ENCODE measurements at places on chromosomes 3 and 15.

- no peak for DNase-seq
These were observed at the start of gene ATP13A4 for GRCh38 chr3:193554811-193555210. ATP13A4 (minus strand) TSS chr3:193554895; CDS start chr3:193554799, 96 bp downstream.

DNA sequence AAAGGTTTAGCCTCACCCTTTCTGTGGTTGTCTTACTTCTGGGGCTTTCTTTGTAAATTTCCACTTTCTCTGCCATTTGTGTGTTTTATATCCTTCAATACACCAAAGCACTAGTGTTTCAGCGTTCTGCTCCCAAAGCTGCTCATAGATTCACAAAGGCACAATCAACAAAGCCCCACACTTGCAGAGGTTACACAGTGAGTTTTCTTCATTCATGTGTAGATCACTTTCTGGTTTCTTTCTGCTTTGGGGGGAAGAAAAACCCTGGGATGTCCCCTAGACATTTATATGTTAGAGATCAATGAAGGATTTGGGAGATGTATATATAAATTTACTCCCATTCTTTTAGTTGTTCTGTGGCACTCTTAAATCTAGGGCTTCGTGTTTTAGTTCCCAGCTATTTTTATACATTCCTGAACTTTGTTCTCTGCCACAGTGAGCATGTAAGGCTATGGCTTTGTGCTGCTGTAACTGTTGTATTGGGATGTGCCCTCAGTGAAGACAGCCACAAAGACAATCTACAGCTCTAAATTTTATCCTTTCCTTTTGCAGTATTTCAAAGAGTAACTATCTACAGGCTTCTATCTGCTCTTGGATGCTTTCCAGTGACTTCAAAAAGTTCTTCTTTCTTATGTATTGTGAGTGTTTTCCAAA lies 636.5 kb downstream of the ZBBX start:
- DNase-seq, result no peak

DNA sequence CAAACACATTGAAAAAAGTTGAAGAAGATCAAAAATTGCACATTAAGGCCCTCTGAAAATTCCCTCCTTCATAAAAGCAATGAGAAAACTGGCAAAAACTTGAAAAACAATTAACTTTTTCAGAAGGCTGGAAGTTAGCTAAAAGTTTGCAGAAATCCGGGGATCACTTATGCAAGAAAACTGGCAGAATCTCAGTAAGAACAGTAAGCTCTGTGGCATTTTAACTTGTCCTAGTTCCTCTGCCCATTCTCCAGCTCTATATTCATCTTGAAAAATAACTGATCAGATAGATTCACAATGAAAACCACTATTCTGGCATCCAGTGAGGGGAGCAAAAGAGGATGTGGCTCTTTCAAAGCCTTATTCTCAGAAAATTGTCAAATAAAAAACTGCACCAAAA lies 566.8 kb downstream of the NTRK3 start:
- no peak for DNase-seq

DNA sequence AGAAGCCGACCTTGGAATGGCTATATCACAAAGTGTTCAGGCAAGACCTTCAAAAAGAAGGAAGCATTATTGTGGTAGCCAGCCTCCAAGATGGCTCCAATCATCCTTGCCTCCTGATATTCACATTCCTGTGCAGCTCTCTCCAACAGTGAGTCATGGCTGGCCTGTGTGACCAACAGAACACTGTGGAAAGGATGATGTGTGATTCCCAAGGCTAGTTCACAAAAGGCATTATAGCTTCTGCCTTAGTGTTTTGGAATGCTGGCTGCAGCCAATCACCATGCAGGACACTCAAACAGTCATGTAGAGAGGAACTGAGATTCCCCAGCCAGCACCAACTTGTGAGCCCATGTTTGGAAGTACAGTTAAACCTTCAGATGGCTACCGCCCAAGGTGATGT lies 102.6 kb downstream of the EFL1 start:
- no peak for DNase-seq

DNA sequence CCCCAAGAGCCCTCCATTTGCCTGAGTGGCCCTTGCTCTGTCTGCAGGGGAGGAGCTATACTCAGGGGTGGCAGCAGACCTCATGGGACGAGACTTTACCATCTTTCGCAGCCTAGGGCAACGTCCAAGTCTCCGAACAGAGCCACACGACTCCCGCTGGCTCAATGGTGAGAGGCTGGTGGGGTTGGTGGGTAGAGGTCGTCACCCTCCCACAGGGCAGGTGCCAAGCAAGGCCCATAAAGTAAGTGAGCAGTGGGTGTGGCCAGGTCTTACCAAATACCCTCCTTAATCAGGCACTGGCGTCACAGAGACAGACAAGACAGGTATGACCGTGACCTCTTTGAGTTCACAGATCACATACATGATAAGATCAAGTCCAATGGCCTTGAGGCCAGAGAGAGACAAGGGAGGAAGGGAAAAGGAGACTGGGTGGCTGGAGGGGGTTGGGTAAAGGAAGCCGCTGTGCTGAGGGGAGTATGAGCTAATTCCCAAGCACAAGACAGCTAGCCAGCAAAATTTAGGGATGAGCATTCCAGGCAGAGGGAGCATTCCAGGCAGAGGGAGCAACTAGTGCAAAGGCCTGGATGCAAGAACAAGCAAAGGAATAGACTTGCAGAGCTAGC lies 2.5 kb downstream of the SEMA3B start:
- DNase-seq, result no peak

- DNase-seq, result no peak
These were observed 11.4 kb downstream of the RSRC1 start for GRCh38 chr3:158121295-158121694.

DNA sequence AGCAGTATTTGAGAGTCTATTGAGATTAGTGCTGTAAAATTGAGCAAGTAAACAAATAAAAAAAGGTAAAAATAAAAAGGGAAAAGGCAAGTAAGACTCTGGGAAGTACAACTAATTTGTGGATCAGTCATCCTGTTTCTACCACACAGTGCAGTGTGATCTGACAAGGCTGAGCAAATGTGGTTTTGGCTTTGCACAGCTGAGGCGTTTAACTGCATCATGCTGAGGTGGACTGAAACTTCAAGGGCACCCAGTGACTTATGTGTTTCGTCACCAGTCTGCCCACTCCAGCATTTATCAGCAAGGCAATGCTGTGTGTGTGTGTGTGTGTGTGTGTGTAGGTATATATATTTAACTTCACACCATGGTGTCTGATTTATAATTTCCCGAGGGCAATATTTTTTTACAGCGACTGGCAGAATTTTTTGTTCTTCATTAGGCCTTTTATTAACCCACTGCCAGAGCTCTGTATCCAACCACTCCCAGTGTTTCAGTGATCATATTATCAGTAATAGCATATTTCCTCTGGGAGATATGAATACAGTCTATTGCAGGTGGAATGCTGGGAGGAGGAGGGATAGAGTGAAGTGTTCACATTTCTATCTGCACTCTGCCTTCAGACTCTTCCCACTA lies 131.5 kb upstream of the SATB1 start:
- DNase-seq, result no peak

- no peak for DNase-seq
These were observed 130.2 kb downstream of the CHSY1 start for GRCh38 chr15:101121511-101122090.

GRCh38 chr3:14946739-14947099 lies 664 bp upstream of the NR2C2 start:
- DNase-seq, result no peak

DNA sequence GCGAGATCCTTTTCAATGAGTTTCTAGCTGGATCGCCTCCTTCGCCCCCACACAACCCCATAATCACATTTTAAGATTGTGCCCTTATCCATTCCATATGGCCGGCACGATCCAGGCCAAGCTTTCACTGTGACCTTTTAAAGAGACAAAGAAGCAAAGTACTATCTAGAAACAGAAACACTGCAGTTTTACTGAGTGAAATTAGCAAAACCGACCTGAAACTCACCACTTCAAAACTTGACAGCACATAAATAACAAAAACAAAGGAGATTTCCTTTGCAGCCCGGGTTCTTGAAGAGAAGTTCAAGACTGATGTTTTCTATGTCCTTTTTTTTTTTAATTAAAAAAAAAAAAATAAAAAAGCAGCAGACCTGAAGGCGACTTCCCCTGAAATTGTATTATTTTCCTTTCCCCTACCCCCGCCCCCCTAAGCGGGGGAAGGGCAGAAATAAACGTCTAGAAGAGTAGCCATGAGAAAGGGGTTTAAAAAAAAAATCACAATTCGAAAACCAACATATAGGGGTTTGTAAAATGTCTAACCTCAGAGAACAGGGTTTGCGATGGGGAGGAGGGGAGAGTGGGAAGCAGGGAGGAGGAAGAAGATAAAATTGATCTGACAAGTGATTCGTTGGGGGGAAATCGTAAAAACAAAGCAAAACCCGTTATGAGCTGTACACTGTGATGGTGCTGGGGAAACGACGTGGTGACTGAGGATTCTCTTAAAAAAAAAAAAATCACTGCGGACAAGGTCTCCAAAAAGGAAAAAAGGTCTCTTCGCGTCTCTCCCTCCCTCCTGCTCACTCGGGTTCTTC lies 1.5 kb downstream of the SATB1 start:
- no peak for DNase-seq

- no peak for DNase-seq
These were observed at the start of gene GP5 for GRCh38 chr3:194399166-194399565. GP5 (minus strand) TSS chr3:194399266; CDS start chr3:194398282, 984 bp downstream.

- no peak for DNase-seq
These were observed 86.9 kb downstream of the NEO1 start for GRCh38 chr15:73139041-73139743.

GRCh38 chr3:31064021-31064420 lies 169.6 kb upstream of the GADL1 start:
- no peak for DNase-seq

DNA sequence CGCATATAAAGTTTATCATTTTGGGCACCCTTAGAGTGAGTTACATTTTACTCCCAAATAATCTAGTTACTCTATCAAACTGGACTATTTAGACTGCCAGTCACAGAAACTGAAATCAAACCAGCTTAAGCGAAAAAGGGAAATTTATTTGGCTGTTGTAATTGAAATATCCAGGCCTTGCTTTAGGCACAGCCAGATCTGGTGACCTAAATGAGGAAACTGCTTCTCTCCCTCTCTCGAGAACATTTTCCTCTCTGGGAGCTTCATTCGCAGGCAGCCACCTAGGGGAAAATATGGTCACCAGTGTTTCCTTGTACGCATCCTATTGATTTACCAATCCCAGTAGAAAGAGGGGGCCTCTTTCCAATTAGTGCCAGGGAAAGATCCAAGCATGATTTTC lies 175.3 kb upstream of the MITF start:
- no peak for DNase-seq

DNA sequence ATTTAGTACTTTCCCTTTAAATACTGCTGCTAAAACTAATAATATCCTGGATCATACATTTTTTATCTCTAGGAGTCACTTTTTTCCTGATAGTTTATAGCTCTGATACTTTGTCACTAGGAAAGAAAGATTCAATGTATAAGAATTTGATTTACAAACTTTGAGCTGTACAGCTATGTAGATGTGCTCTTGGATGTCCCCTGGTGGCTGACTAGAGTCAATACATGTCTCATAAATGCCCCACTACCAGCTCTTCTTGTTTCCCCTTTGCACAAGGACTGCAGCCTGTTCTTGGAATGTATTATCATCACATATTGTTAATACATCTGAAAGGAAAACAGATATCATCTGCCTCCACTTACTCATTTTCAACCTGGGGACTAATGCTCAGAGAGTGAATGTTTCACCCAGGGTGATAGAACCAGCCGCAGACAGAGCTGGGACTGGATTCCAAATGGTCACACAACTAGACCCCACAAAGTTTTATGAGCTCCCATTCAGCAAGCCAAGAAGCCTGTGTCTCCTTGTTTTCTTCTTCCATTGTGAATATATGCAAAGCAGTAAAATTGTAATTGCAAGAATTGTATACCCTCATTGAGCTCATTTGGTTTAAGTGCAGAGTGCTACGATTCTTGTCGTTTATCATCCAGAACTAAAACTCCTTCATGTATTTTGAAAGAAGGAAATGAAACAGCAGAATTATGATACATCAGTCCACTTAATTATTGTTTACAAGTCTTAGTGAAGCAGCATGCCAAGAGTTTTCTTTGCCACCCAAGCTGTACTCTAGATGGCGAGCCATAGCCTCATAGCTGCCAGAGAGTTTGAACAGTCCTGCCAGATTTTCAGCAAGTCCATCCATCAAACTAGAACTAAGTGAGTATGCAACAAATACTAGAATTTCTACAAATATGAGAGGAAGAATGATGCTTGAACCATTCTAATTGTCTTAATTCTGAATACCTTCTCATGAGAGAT lies 261.6 kb upstream of the LMCD1 start:
- DNase-seq, result no peak

Measured in NCI-H1417 treated with DMSO at 0.1 percent for 48 hours (cell line).